ENCODE measurements at places on chromosomes 13 and 19. TPM values are rescaled to one million over a fixed set of nuclear protein-coding genes. Genes with fewer than 3 reads are reported as not detected.

Gene TTYH1
- total RNA-seq, result 0.16 TPM

Gene B3GNT8
- total RNA-seq, result 0.12 TPM

Gene CLIP3
- 0.74 TPM for total RNA-seq

Gene PRRG2
- total RNA-seq, result 1.3 TPM

Gene SLC15A1
- 0.03 TPM for total RNA-seq

Gene ZNF541
- not detected for total RNA-seq

Gene PHLDB3
- total RNA-seq, result 7.3 TPM

Gene GNG8
- not detected for total RNA-seq

Gene SHANK1
- total RNA-seq, result 0.18 TPM

Gene C19orf47
- total RNA-seq, result 29.2 TPM

Gene PABPC3
- total RNA-seq, result 0.13 TPM

Gene VAV1
- total RNA-seq, result 6.8 TPM

Gene FPR1
- total RNA-seq, result 0.08 TPM

Gene CAMSAP3
- 4.1 TPM for total RNA-seq

Gene F10
- 0.31 TPM for total RNA-seq

Gene ZNF709
- total RNA-seq, result not detected

Gene MYO16
- total RNA-seq, result 0.03 TPM

Gene ZNF547
- 2.5 TPM for total RNA-seq

Gene MIA
- not detected for total RNA-seq

Gene KIR2DL1
- not detected for total RNA-seq

Gene DHRS12
- 5.5 TPM for total RNA-seq

Gene SIGLEC11
- total RNA-seq, result 0.13 TPM

Gene ICAM5
- total RNA-seq, result 0.55 TPM

Gene FKBP8
- 131 TPM for total RNA-seq

Gene RUBCNL
- 0.10 TPM for total RNA-seq

Gene KLK5
- total RNA-seq, result not detected

Gene DZIP1
- 12.3 TPM for total RNA-seq

Gene ZNF44
- total RNA-seq, result 0.86 TPM

Gene LIM2
- not detected for total RNA-seq

Gene EHD2
- 146 TPM for total RNA-seq

Gene MYPOP
- 10.1 TPM for total RNA-seq

Gene IRGC
- total RNA-seq, result not detected

Gene POSTN
- total RNA-seq, result 0.08 TPM

Gene DPRX
- total RNA-seq, result not detected

Gene AP1M2
- total RNA-seq, result 29.1 TPM

Gene COL5A3
- total RNA-seq, result 2.7 TPM

Gene MAST1
- 1.8 TPM for total RNA-seq

Gene ZNF470
- total RNA-seq, result 1.4 TPM

Gene CEACAM16
- 0.08 TPM for total RNA-seq

Gene DKKL1
- total RNA-seq, result 0.33 TPM

Gene IRGQ
- total RNA-seq, result 7.7 TPM

Gene MIDN
- total RNA-seq, result 53.8 TPM

Gene ZFP36
- total RNA-seq, result 252 TPM

Gene ZNF221
- total RNA-seq, result 0.51 TPM

Gene TUBA3C
- total RNA-seq, result not detected

Gene ARHGAP45
- 4.9 TPM for total RNA-seq

Gene FGF22
- total RNA-seq, result 0.61 TPM

Gene ZNF260
- 5.8 TPM for total RNA-seq

Gene PROZ
- total RNA-seq, result not detected

Gene IFNL1
- total RNA-seq, result 0.10 TPM

All from A549 treated with Hydrocortisone at 1 μM for 4 hours (cell line).